Progenitor cell of endocrine pancreas (in vitro differentiated cells): ENCODE measurements at places on chromosomes 7 and 10.

- H3K27me3 ChIP-seq, result peaks cover 25% of the 10 kb centered on the region
- no peaks in the 10 kb centered on the region for H3K36me3 ChIP-seq
- DNase-seq, result no peak
- H3K27ac ChIP-seq, result no peak overlapping the region
- H3K4me1 ChIP-seq, result peaks cover 3% of the 10 kb centered on the region
Observed at GRCh38 chr10:78199005-78199725, 165.5 kb downstream of the RPS24 start.

GRCh38 chr10:119428789-119429188 lies 113.7 kb downstream of the RGS10 start:
- H3K27me3 ChIP-seq, result no peaks in the 10 kb centered on the region
- H3K4me3 ChIP-seq, result no peak overlapping the region
- no peak overlapping the region for H3K27ac ChIP-seq
- no peaks in the 10 kb centered on the region for H3K4me1 ChIP-seq
- DNase-seq, result no peak
- peaks cover 15% of the 10 kb centered on the region for H3K36me3 ChIP-seq

DNA sequence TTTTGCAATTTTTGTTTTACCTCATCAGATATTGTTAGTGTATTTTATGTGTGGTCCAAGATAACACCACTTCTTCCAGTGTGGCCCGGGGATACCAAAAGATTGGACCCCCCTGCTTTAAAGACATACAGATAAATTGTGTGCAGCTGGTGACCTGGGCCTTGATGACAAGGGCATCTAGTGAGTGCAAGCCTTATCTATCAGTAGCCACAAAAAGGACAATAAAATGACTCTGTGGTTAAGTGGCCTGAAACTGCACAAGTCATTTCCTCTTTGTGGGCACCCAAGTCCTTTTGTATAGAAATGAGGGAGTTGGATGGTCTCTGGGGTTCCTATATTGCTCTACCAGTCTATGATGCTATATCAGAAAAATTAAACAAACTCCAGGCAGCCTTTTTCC lies 98.1 kb downstream of the PARD3 start:
- H3K4me1 ChIP-seq, result peaks cover 52% of the 10 kb centered on the region
- no peaks in the 10 kb centered on the region for H3K27me3 ChIP-seq
- H3K27ac ChIP-seq, result peak overlapping the region; percentile 83

DNA sequence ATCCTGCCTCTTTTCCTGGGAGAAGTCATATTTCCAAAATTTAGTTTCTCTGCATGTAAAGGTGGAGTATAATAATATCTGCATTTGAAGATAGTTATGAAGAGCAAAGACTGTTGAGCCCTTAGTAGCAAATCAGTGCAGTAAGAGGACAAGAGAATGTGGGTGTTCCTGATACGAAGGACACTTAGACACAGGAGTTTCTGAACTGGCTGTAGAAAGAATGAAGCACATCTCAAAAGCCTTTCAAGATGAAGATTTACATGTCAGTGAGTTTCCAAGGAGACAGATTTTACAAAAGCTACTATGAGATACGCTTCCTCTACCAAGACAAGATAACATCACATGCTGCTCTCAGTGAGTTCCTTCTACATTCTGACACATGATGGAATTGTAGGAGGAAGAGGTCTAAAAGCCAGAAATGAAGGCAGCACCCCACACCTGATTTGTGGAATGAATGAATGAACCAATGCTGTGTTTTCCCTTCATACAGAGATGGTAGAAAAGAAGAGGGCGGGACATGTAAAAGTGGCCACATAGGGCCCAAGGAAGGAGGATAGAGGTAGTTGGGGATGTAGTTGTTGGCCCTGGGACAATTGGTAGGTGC lies 173.6 kb upstream of the PDE1C start:
- no peaks in the 10 kb centered on the region for H3K36me3 ChIP-seq
- H3K27ac ChIP-seq, result no peak overlapping the region
- peaks cover 14% of the 10 kb centered on the region for H3K27me3 ChIP-seq
- no peak for DNase-seq
- H3K4me3 ChIP-seq, result no peak overlapping the region
- no peaks in the 10 kb centered on the region for H3K4me1 ChIP-seq

GRCh38 chr10:91621483-91622113 lies 11.3 kb downstream of the PPP1R3C start:
- H3K4me3 ChIP-seq, result no peak overlapping the region
- no peak overlapping the region for H3K27ac ChIP-seq
- DNase-seq, result no peak

GRCh38 chr7:140674899-140675701 lies 2.4 kb downstream of the ADCK2 start:
- H3K27me3 ChIP-seq, result no peaks in the 10 kb centered on the region
- no peak for DNase-seq
- peaks cover 11% of the 10 kb centered on the region for H3K4me1 ChIP-seq
- peak overlapping the region; percentile 79 for H3K4me3 ChIP-seq
- H3K36me3 ChIP-seq, result peaks cover 18% of the 10 kb centered on the region

- DNase-seq, result no peak
- H3K27me3 ChIP-seq, result no peaks in the 10 kb centered on the region
- no peak overlapping the region for H3K4me3 ChIP-seq
- no peaks in the 10 kb centered on the region for H3K4me1 ChIP-seq
- H3K27ac ChIP-seq, result no peak overlapping the region
- H3K36me3 ChIP-seq, result no peaks in the 10 kb centered on the region
Observed at GRCh38 chr7:11317766-11318165, 344.1 kb downstream of the PHF14 start.

DNA sequence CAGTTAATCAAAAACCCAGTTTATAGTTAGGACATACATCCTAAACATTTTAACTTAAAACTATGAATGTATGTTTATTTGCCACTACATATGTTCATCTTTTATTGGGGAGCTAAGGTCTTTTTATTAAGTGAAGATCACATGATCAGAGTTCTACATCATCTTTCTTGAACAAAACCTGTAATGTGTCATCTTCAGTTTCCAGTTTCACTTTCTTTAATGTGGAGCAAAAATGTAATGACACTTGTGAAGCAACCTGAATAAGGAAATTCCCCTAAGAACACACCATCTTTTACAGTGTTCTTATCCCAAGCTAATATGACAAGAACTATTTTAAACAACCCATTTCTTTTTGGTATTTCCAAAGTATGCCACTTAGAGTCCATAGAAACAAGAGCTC lies 166.7 kb upstream of the BET1 start:
- no peak overlapping the region for H3K27ac ChIP-seq
- H3K36me3 ChIP-seq, result no peaks in the 10 kb centered on the region
- H3K27me3 ChIP-seq, result no peaks in the 10 kb centered on the region
- no peak overlapping the region for H3K4me3 ChIP-seq

DNA sequence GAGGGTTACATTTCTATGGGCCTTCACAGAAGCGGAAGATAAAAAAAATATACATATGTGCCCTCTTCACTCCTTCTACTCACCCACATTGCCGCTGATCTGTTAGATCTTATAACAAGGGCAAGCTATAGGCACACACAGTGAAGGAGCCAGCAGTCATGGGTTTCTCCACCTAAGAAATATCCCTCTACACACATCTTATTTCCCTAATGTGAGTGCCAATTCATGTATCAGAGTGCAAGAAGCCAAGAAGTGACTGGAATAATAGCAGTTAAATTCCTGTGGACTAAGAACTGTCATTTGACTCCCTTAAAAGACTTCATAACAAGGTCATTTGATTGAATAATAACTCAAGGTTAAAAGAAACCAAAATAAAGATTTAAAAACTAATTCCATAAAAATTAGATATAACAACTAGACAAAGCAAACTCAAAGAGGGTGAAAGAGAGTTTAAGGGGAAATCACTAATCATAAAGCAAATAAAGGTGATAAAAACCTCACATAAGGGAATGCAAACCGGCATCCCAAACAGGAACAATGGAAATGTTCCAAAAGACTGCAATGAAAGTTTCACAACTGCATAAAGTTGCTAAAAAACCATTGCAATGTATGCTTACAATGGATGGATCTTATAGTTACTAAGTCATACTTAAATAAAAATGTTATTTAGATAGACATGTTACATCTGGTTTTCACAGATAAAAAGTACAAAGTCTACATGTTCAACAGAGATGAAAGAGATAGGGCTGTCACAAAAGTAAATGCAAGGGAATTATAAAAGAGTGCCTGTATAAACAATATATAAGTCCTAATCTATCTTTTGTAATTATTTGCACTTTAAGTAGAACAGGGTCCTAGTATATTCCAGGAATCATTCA lies 42.8 kb downstream of the ARHGAP21 start:
- peak overlapping the region; percentile 76 for H3K27ac ChIP-seq
- H3K36me3 ChIP-seq, result peaks cover 15% of the 10 kb centered on the region
- no peak for DNase-seq
- H3K4me3 ChIP-seq, result no peak overlapping the region
- H3K27me3 ChIP-seq, result no peaks in the 10 kb centered on the region
